ENCODE measurements at places on chromosomes 3 and 15. TPM values are rescaled to one million over a fixed set of nuclear protein-coding genes. Genes with fewer than 3 reads are reported as not detected.

Gene SLC30A4
- total RNA-seq, result 2.8 TPM

Gene NANOGP8
- not detected for total RNA-seq

Gene HTR3E
- total RNA-seq, result not detected

Gene NTRK3
- 1.2 TPM for total RNA-seq

Gene GASK1A
- 0.29 TPM for total RNA-seq

Gene TNNC1
- total RNA-seq, result not detected

- H3K36me3 ChIP-seq, result no peaks in the 10 kb centered on the region
- no peak for DNase-seq
- no peak overlapping the region for H3K27ac ChIP-seq
- H3K27me3 ChIP-seq, result peaks cover 23% of the 10 kb centered on the region
- no peaks in the 10 kb centered on the region for H3K4me1 ChIP-seq
Measured at GRCh38 chr15:62492900-62493299, 327.8 kb upstream of the C2CD4B start.

DNA sequence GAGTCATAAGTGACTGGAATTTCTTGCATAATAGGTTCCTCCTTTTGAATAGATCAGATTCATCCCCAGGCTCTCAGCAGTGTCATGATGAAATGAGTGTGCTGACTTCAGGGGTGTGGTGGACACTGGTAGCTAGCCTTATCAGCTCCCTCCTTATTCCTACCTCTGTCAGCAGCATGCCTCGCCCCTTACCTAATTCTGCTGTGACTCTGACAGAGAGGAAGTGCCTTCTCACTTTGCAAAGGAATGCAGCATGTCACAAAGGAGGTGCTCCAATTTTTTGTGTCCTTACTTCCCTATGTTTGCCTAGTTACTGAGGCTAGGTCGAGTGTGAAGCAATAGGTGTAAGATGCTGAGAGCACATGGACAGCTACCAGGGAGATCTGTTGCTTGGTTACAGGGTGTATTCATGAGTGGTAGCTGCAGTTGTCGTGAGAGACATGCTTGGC is 90.6 kb downstream of the TNFAIP8L3 start:
- no peaks in the 10 kb centered on the region for H3K4me1 ChIP-seq
- H3K4me3 ChIP-seq, result no peak overlapping the region
- peaks cover 35% of the 10 kb centered on the region for H3K36me3 ChIP-seq
- no peak for DNase-seq
- no peak overlapping the region for H3K27ac ChIP-seq
- no peaks in the 10 kb centered on the region for H3K27me3 ChIP-seq

DNA sequence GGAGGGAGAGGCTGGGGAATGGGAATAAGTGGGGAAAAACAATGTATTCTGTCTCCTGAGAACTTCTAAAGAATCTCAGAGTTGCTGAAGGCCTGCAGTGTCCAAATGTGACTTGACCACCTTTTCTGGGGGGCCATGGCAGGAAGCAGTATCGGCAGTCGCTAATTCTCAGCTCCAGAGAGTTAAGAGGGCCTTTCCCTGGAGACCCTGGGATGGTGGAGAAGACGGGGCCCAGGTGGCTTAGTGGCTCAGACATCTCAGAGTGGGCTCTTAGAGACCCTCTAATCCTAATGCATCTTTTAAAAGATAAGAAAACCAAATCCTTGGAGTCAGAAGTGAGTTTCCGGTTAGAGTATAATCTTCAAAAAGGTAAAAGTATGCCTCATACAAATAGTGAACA is 15.1 kb downstream of the RTP4 start:
- H3K4me3 ChIP-seq, result no peak overlapping the region
- H3K27ac ChIP-seq, result no peak overlapping the region
- no peaks in the 10 kb centered on the region for H3K27me3 ChIP-seq
- H3K4me1 ChIP-seq, result peaks cover 4% of the 10 kb centered on the region
- peaks cover 8% of the 10 kb centered on the region for H3K36me3 ChIP-seq

- H3K36me3 ChIP-seq, result no peaks in the 10 kb centered on the region
- H3K4me3 ChIP-seq, result no peak overlapping the region
- H3K27me3 ChIP-seq, result peaks cover 4% of the 10 kb centered on the region
Measured at GRCh38 chr3:27813255-27813654, 91.1 kb upstream of the EOMES start.

DNA sequence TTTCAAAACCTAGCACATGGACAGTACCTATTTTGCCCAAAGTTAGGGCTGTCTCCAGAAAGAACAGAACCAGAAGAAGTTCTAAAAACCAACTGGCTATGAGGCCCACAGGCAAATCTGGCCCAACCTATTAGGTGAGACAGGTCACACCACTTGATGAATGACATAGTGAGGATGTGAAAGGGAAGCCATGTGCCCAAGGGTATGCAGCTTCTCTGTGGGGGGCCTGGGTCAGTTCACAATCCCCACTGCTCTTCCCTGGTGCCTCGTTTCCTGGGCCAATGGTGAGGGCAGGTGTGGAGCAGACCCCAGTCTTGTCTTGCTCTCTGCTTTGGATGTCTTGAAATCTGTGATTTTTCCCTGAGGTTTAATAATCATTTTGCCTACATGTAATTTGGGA is 8.9 kb downstream of the INSYN1 start:
- no peak for DNase-seq
- H3K36me3 ChIP-seq, result no peaks in the 10 kb centered on the region
- H3K4me3 ChIP-seq, result no peak overlapping the region
- no peak overlapping the region for H3K27ac ChIP-seq
- H3K4me1 ChIP-seq, result no peaks in the 10 kb centered on the region

DNA sequence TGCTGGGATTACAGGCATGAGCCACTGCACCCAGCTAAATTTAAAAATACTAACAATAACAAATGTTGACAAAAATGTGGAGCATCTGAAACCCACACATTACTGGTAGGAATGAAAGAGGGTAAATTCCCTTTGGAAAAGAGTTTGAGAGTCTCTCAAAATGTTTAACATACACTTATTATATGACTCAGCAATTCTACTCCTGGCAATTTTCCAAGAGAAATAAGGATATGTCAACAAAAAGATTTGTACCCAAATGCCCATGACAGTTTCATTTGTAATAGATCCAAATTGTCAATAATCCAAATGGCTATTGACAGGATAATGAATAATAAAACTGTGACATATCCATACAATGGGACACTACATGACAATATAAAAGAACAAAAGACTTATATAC is 9.0 kb downstream of the HCLS1 start:
- DNase-seq, result no peak
- H3K36me3 ChIP-seq, result peaks cover 13% of the 10 kb centered on the region
- no peaks in the 10 kb centered on the region for H3K27me3 ChIP-seq
- peaks cover 33% of the 10 kb centered on the region for H3K4me1 ChIP-seq

GRCh38 chr3:27511724-27512422 is 27.7 kb upstream of the SLC4A7 start:
- no peaks in the 10 kb centered on the region for H3K27me3 ChIP-seq
- no peaks in the 10 kb centered on the region for H3K36me3 ChIP-seq
- H3K27ac ChIP-seq, result no peak overlapping the region

- H3K4me1 ChIP-seq, result peaks cover 48% of the 10 kb centered on the region
- H3K27me3 ChIP-seq, result no peaks in the 10 kb centered on the region
- no peaks in the 10 kb centered on the region for H3K36me3 ChIP-seq
- DNase-seq, result no peak
- H3K27ac ChIP-seq, result no peak overlapping the region
Measured at GRCh38 chr3:63877737-63878393, 14.2 kb downstream of the ATXN7 start.

DNA sequence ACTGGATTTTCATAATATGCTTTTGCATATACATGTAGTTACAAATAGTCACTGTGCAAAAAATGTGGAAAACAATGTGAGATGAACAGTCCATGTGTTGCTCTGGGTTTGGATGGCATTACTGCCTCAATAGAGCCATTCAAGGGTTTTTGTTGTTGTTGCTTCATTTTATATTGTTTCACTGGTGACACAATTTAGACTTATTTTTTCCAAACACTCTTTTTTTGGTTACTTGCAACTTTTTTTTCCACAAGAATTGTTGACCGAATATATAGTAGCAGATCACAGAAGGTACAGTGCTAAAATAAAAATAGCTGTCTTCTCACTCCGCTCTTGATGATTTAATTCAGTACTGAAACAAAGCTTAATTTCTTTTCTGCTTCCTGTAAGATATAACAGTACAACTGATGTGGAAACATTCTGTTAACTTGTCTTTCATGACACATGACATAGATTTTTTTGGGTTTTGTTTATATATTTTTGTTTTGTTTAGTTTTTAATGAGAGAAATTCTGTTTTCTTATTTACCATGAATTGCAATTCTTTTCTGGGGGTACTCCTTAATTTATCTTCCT is 618.6 kb downstream of the NAALADL2 start:
- no peaks in the 10 kb centered on the region for H3K27me3 ChIP-seq
- H3K4me1 ChIP-seq, result no peaks in the 10 kb centered on the region
- no peaks in the 10 kb centered on the region for H3K36me3 ChIP-seq
- no peak overlapping the region for H3K27ac ChIP-seq
- H3K4me3 ChIP-seq, result no peak overlapping the region

GRCh38 chr15:49024840-49025239 is 21.4 kb downstream of the SECISBP2L start:
- no peak overlapping the region for H3K4me3 ChIP-seq
- H3K27me3 ChIP-seq, result no peaks in the 10 kb centered on the region
- peaks cover 6% of the 10 kb centered on the region for H3K4me1 ChIP-seq
- H3K36me3 ChIP-seq, result peaks cover 4% of the 10 kb centered on the region

GRCh38 chr15:39246523-39246922 is 334.4 kb upstream of the THBS1 start:
- no peaks in the 10 kb centered on the region for H3K4me1 ChIP-seq
- no peaks in the 10 kb centered on the region for H3K36me3 ChIP-seq

- H3K4me1 ChIP-seq, result no peaks in the 10 kb centered on the region
- DNase-seq, result no peak
- H3K4me3 ChIP-seq, result no peak overlapping the region
- peaks cover 25% of the 10 kb centered on the region for H3K27me3 ChIP-seq
- no peaks in the 10 kb centered on the region for H3K36me3 ChIP-seq
Measured at GRCh38 chr3:126279853-126280252, 77.4 kb downstream of the KLF15 start.

DNA sequence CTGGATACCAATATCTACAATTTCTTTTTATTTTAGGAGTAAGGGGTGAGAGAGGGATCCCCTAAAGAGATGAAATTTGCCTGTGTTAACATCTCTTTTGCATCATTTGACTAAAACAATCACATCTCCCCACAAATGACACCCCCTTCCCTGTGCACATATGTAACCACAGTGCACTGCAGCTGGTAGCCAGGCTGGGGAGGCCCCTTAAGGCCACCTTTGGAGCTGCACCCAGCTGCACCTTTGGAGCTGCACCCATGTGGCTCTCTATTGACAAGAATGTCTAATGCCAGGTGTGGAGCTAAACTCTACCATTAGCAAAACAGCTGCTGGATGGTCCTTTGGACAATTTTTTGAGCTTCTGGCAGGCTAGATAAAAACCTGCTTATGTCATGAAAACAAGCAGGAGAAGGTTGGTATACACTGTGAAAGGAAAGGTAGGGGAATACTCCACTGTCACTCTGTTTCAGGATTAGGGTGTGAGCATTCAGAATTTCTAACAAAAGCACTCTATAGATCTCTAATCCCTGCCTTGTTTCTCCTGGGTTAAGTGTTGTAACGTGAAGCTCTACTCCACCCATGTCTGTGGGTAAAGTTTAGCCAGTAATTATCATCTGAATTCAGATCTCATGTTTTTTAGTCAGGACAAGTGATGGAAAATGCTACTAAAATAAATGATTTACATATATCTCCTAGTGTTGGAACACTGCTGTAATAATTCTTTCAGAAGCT is 52.1 kb downstream of the TFG start:
- H3K36me3 ChIP-seq, result no peaks in the 10 kb centered on the region
- no peak for DNase-seq
- H3K27me3 ChIP-seq, result peaks cover 6% of the 10 kb centered on the region
- no peak overlapping the region for H3K4me3 ChIP-seq
- H3K27ac ChIP-seq, result no peak overlapping the region

DNA sequence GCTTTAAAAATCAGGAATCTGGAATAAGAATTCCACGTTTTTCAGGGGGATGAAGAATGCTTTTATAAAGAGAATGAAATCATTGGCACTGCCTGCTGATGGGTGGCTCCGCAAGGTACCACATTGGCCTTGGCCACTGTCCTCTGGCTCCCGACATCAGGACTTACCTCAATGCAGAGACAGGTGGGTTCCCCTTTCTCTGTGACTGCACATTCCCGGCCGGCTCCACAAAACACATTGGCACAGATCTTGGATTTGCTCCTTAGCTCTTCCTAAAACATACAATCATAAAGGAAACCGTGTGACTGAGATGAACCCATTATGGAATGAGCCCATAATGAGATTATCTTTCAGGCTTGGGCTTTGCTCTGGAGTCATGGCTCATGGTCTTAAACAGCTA is 35.0 kb downstream of the FSTL1 start:
- no peak for DNase-seq
- no peaks in the 10 kb centered on the region for H3K36me3 ChIP-seq
- no peak overlapping the region for H3K27ac ChIP-seq
- H3K4me1 ChIP-seq, result peaks cover 9% of the 10 kb centered on the region
- H3K27me3 ChIP-seq, result peaks cover 6% of the 10 kb centered on the region

DNA sequence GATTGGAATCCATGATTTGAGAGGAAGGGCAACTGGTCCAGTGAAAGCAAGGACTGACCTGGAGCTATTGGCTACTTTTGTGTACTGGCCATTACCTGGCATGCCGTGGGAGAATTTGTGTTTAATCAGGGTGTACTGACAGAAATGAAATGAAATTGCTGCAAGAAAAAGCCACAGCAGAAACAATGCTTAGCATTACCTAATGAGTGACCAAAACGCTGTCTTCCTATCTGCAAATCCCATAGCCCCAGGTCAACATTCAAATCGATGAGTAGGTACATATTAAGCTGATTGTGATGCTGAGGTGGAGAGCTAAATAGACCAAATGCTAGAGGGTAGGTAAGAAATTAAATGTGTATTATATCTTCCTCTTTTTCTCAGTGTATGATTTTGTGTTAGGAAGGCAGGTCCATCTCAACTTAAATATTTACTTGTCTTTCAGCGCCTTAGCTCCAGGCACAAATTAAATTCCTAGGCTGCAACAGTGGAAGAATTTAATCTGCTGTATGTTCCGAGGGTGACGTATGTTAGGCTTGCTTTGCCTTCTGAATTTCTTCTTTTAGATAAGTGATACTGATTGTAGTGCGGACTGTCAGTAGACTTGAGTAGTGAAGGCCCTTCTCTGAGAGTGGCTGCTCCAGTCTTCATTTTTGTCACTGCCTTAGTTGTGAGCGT is 331.1 kb downstream of the SV2B start:
- H3K36me3 ChIP-seq, result no peaks in the 10 kb centered on the region
- H3K4me1 ChIP-seq, result peaks cover 3% of the 10 kb centered on the region
- peaks cover 4% of the 10 kb centered on the region for H3K27me3 ChIP-seq
- no peak overlapping the region for H3K4me3 ChIP-seq

- DNase-seq, result no peak
- H3K27ac ChIP-seq, result peak overlapping the region; percentile 19
- H3K36me3 ChIP-seq, result peaks cover 11% of the 10 kb centered on the region
- H3K27me3 ChIP-seq, result no peaks in the 10 kb centered on the region
- H3K4me1 ChIP-seq, result peaks cover 47% of the 10 kb centered on the region
Measured at GRCh38 chr15:80957976-80958375, 31.6 kb downstream of the MESD start.

DNA sequence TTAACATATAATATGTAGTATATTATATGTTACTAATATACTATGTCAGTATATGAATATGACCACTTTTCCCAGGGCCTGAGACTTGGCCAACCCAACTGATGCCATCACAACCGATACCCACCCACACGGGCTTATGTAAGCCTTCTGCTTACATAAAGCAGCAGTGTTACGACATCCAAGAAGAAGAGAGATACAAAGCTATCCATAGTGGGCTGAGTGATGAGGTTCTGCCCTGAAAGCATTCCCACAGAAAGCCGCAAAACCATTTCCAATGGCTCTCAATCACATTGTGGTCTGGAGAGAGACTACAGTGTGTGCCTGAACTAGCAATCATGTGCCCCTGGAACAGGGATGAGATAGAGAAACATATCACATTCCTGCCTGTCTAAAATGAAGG is 177.9 kb downstream of the PLOD2 start:
- no peaks in the 10 kb centered on the region for H3K27me3 ChIP-seq
- no peak overlapping the region for H3K27ac ChIP-seq
- no peak for DNase-seq
- no peaks in the 10 kb centered on the region for H3K36me3 ChIP-seq
- no peaks in the 10 kb centered on the region for H3K4me1 ChIP-seq

Measured in natural killer cell treated with Interleukin-12 subunit alpha and Interleukin-12 subunit beta and Interleukin-15 and Interleukin-18, amount 100 ng/mL, for 72 hours (primary cell).